ENCODE measurements at places on chromosomes 1 and 21.

DNA sequence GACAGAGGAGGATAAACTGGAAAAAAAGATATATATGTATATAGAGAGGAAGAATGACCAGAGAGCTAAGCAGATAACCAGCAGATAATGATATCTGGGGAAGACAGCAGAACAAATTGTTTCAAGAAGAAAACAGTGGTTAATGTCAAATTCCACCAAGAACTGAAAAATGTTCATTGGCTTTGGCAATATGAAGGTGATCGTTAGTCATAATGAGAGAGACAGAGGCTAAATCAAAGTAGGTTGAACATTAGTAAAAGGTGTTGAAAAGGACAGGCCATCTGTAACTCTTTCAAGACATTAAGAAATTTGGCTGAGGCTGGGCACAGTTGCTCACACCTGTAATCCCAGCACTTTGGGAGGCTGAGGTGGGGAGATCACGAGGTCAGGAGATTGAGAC lies 25.3 kb upstream of the CR2 start:
- DNase-seq, result no peak

DNA sequence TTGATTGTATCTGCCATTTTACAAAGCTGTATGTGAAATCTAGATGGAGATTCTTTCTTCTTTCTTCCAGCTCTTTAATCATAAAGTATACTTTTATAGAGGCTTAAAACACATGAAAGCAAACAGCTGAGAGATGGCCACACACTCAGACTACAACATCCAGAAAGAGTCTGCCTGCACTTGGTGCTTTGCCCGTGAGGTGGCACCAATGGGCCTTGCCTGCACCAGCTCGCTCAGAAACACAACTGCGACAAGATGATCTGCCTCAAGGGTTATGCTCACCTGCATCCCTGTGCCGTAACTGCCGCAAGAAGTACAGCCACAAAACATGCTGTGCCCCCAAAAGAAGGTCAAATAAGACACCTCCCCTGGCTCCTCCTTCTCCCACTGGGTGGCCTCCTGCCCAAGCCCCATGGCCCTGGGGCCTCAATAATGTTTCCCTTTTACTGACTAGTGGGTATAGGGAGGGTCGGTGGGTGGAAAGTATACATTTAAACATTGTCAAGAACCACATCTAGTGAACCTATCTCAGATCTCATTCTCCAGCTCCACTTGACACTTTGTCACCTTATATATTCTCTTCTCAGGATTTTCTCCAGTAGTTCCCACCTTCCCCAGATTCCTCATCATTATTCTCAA lies 66.7 kb upstream of the ANGPTL3 start:
- DNase-seq, result no peak

DNA sequence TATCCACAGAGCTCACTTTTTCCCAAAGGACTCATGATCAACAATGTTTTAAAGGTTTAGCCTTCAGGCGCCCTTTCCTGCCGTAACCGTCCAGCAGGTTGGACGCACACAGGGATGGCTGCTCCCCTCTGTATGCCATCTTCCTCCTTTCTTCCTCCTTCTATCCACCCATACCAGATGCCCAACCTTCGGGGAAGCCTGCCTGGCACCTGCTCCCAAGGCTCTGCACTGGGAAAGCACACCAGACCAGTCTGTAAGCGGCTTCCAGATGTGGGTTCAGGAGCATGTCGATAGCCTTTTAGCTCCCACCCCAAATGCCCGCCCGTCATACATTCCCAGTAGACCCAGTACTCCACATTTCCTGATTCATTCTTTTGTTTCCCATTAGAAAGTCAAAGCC lies 52.9 kb downstream of the STUM start:
- no peak for DNase-seq

GRCh38 chr1:237811633-237812032 lies 79.1 kb downstream of the ZP4 start:
- no peak for DNase-seq

DNA sequence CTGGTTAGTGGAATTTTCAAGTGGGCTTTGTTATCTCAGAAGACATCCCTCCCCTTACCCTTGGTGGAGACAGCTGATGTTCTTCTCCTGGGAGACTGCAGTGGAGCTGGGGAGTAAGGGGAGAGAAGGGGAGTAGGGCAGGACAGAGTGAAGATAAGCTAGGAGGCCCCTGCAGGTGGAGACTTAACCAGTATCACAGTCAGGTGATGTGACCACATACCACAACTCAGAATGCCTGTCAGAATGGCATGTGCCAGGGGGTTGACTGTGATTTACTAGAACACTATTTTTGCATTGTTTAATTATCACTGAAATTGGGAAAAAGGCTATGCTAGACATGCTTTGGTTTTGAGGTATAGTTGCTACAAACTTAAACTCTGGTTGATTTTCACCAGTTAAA lies 124.6 kb downstream of the NRDC start:
- DNase-seq, result no peak

- no peak for DNase-seq
Measured at GRCh38 chr1:13764588-13765332, 64.8 kb downstream of the PRDM2 start.

All from NCI-H187 treated with DMSO at 0.1 percent for 48 hours (cell line).